ENCODE measurements at places on chromosomes 7 and 10.

- no peak for DNase-seq
Observed at GRCh38 chr10:14500172-14500765, 169.5 kb upstream of the FRMD4A start.

GRCh38 chr10:43816351-43817321 is 168.0 kb upstream of the ZNF32 start:
- no peak for DNase-seq

DNA sequence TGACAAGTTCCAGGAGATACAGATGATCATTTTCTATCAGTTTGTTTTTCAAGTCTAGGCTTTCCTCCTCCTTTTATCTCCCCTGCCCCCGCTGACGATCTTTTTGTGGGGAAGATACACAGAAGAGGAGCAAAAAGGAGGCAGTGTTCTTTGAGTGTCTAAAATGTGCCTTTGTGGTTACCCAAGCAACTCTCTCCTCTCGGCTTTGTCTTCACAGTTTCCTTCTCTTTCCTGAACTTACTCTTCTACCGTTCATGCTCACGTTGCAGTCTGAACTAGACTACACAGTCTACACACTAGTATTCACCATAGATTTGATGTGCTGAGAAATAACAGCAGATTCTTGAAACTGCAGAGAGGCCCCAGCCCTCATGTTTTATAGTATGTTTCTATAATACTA is 23.6 kb downstream of the CEP41 start:
- DNase-seq: no peak

GRCh38 chr7:50047716-50048115 is 45.3 kb downstream of the ZPBP start:
- DNase-seq: no peak

GRCh38 chr7:77238703-77239136 is 39.1 kb upstream of the FGL2 start:
- DNase-seq: no peak
